ENCODE measurements at places on chromosomes 2 and 18.

GRCh38 chr2:186125156-186125555 lies 360.9 kb upstream of the ZC3H15 start:
- no peak for DNase-seq

- DNase-seq: no peak
These were observed 40.5 kb downstream of the NHEJ1 start for GRCh38 chr2:219120082-219120481.

GRCh38 chr18:48293954-48294898 lies 115.0 kb downstream of the ZBTB7C start:
- no peak for DNase-seq

- no peak for DNase-seq
These were observed 130.9 kb downstream of the ANTXR1 start for GRCh38 chr2:69143748-69144360.

DNA sequence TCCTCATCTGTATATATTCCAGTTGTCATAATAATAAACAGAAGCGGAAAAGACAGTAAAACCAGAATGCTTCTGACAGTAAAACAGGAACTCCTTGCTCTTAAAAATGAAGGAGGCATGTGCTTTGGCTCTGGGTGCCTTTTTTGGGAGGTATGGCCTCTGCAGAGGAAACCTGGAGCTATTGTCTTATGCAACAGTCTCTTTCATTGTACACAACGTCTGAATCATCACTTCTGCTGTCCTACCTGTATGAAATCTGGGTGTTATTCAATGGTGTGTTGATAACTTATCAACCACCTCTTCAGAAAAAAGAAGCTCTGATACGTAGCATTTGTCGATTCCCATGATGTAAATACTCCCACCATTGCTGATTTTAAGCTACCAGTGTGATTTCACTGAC lies 64.8 kb downstream of the CDCA7 start:
- DNase-seq: no peak

Data from stimulated activated CD4-positive, alpha-beta T cell treated with anti-CD3 and anti-CD28 coated beads, Interleukin-1b, Interleukin-23, amount 100 ng/mL, for 1 hour (primary cell).